AG08396 (cell line): ENCODE measurements at places on chromosomes 4 and X.

GRCh38 chr4:177826973-177827372 lies 384.7 kb upstream of the AGA start:
- DNase-seq, result no peak

- no peak for DNase-seq
Measured at GRCh38 chr4:3513807-3514206, 18.4 kb downstream of the LRPAP1 start.

DNA sequence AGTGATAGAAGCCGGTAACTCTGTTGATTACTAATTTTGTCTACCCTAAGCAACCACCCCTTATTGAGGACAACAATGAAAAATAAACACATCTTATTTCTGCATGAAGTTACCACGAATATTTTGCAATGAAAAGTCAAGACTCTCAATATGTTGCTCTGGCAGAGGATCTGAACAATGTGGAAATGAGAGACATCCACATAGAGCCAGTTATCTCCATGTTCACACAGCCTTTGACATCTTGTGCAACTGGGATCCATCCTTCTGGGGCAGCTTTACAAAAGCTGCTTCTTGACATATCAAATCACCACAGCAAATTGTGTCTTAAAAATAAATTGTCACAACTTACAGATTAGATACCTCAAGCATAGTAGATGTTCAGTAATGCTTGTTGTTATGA lies 10.2 kb downstream of the EDNRA start:
- no peak for DNase-seq

DNA sequence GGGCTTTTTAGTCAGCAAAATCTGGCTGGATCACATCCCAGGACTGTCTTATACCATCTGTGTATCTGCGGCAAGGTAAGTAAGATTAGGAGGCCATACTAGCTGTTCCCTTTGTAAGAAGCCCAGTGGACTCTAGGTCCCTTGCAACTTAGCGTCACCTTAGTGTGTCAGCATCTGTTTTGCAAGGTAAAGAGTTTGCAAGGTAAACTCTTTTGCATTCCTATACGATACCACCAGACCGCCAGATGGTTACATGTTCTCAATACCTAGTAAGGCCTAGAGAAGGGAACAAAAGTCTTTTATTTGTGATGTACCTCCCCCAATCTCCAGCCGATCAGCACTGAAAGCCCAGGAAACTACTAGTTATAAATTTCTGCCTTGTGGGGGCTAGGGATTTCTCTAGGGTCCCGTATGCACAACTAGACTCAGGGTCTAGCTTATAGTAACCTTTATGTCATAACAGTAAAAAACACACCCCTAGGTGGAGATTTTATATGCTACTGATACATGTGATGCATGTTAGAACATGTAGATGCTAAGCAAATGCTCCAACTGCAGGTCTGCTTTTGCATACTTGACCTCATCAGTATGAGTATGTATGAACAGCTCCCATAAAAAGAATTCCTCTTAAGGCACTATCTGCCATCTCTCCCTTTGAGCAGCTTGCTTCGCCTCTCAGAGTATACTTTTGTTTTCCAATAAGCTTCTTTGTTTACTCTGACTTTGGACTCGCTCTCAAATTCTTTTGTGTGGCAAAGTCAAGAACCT lies 78.4 kb downstream of the KCNIP4 start:
- DNase-seq, result no peak

DNA sequence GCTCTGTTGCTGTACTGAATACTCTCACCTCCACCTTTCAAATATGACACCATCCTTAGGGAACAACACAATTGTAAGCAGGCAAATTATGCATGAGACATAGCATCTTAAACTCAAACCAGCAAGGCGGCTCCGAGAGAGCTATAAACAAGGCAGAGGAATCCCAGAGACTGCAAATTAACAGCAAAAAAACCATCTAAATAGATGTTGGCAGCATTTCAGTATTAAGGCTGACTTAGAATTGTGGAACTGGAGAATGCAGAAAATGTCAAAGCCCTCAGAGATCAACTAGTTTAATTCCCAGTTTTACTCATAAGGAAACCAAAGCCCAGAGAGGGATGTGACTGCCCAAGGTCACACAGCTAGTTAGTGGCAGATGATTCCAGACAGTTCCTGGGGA lies 37.2 kb upstream of the SPANXC start:
- DNase-seq, result no peak

DNA sequence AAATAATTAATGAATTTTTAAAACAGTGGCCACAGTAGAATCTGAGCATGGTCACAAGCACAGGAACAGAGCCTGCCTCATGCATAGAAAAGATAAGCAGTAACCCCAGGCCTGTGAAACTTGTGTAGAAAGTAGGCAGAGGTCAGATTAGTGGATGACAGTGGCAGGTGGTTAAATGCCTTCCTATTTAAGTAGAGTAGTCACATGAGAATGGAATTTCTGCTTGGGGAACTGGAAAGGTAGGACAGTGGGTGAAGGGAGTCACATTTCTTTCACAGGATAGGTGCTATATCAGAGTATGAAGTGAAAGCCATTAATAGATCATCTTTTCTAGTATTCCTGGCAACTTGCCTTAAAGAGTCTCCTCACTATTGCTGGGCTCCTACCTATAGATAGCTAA lies 34.9 kb upstream of the ASB12 start:
- no peak for DNase-seq

- no peak for DNase-seq
Measured at GRCh38 chr4:124032035-124032434, 635.4 kb downstream of the SPRY1 start.

GRCh38 chr4:121243485-121243884 lies 79.4 kb upstream of the TNIP3 start:
- no peak for DNase-seq

- DNase-seq, result no peak
Measured at GRCh38 chr4:10737337-10737736, 52.8 kb upstream of the CLNK start.

- no peak for DNase-seq
Measured at GRCh38 chrX:13023567-13023966, 20.9 kb downstream of the FAM9C start.

- DNase-seq, result no peak
Measured at GRCh38 chrX:29407357-29407756, 808.0 kb upstream of the MAGEB2 start.

DNA sequence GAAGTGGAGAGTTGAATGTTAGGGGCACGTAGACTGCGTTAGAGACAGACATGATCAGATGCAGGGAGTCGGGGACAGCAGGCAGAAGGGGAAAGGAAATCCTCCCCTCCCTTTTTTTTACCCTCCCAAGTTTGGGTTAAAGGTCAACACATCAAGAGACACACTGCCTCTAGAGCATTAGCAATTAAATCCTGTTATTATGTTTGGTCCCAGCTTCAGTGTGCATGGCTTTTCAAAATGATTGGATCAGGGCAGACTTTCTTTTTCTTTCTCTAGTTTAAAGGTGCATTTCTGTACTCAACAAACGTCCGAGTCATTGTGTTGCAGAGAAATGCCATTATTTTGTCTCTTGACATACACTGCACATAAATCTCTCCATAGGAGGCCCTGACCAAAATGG lies 63.9 kb downstream of the USP26 start:
- DNase-seq, result no peak

- no peak for DNase-seq
Measured at GRCh38 chrX:110218591-110218990, 99.3 kb downstream of the AMMECR1 start.

DNA sequence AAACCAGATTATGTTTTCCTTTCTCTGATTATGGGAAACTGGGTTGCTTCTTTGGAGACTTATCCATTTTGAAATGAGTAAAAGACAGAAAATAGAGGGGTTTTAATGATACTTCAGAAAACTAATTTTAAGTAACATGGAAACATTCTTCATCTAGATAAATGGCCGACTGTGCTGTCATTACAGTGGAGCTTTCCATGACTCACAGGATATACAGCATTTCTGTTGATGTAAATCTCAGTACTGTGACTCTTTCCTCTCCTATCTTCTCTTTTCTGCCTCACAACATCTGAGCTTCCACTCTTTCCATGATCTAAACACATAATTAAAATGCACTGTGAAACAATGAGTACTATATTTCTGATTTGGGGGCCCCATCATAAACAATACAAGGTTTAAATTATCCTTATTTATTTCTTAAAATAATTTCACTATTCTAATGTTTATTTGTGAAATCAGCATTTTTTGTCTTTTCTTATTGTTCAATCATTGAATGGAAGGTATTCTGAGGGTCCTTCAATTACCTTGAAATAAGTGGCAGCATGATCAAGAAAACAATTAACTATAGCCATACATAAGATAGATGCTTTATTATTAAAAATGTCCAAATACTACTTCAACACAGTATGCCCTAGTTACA lies 19.3 kb downstream of the SEC24D start:
- no peak for DNase-seq

- DNase-seq, result peak; percentile 70
Measured at GRCh38 chrX:109886122-109886761, 116.7 kb upstream of the TMEM164 start.

DNA sequence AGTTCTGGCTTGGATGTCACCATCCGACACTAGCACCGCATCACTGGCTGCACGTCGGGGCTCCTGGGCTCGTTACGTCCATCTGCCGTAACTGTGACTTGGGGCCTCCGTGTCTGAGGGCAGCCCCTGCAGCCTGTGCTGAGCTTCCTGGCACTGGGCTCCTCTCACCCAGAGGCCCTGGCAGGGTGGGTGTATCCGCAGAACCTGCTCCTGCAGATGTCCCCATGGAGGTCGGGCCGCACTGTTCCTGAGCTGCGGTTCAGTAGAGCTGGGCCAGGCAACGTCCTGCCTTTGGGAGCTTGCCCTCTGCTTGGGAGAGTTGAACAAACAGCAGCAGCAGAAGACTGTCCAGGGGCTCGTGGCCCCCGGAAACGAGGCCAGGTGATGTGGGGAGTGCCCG lies 71.4 kb downstream of the RGS12 start:
- DNase-seq, result no peak

- DNase-seq, result no peak
Measured at GRCh38 chrX:2266445-2267349, 234.1 kb downstream of the DHRSX start.

GRCh38 chr4:17780501-17781299 lies 721 bp downstream of the FAM184B start:
- peak; percentile 28 for DNase-seq

GRCh38 chr4:48396043-48396442 lies 54.7 kb downstream of the SLAIN2 start:
- no peak for DNase-seq

GRCh38 chrX:119573840-119574393 lies 446 bp upstream of the UBE2A start:
- DNase-seq, result peak; percentile 56

DNA sequence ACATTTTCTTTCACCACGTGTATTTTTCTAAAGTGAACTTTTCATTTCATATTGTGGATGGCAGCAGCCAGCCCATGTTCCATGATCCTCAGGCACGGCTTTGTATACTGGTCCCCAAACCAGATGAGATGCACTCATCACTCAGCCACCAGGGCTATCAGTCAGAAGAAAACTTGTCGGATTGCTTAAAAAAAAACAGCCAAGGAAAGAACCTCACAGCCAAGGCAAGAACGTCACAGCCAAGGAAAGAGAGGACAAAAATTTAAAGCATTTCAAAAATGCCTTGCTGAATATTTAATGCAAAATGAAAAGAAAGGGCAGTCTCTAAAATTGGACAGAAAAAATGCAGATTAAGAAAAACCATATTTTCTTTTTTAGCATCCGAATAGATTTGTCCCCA lies 333.3 kb downstream of the PDGFC start:
- peak; percentile 36 for DNase-seq

- DNase-seq, result no peak
Measured at GRCh38 chrX:154419189-154419588, 7.8 kb downstream of the TAFAZZIN start.

- DNase-seq, result no peak
Measured at GRCh38 chrX:110462957-110463356, 104.3 kb downstream of the RTL9 start.

- no peak for DNase-seq
Measured at GRCh38 chr4:38009421-38009820, 49.2 kb downstream of the PTTG2 start.

- DNase-seq, result no peak
Measured at GRCh38 chr4:127214931-127215330, 417.8 kb upstream of the INTU start.

DNA sequence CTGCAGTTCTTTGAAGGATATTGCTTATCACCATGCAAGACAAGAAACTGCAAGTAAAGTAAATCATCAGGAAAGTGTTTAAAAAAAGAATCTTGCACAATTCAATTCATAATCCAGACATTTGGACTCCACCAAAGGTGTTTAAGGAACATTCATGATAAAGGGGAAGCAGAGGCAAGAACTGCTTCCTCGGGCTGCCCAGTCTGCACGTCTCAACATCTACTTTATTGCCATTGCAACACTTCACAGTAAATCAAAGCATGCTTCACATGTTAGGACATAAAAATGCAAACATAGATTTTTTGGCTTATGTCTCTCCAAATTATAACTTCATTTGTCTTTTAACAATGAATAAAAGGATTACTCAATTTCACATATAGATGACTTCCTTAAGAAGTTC lies 42.5 kb downstream of the MID1 start:
- DNase-seq, result no peak

DNA sequence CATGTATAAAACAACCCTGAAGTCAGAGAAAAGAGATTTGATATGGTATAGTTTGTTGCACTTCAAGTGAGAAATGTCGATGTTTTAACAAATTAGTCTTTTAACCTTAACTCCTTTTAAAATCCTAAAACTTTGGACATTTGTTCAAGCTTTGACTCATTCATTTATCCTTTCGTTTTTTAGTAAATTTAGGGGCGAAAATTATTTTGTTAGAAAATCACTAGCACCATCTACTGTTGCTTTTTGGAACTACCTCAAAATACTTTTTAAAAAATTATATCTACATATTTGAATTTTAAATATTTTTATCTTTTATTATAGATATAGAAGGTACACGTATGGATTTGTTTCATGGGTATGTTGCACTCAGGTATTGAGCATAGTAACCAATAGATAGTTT lies 165.1 kb upstream of the POF1B start:
- DNase-seq, result peak; percentile 2

- no peak for DNase-seq
Measured at GRCh38 chr4:47050761-47051725, 19.7 kb downstream of the GABRB1 start.

GRCh38 chr4:78370631-78371372 lies 180.8 kb upstream of the ANXA3 start:
- no peak for DNase-seq

DNA sequence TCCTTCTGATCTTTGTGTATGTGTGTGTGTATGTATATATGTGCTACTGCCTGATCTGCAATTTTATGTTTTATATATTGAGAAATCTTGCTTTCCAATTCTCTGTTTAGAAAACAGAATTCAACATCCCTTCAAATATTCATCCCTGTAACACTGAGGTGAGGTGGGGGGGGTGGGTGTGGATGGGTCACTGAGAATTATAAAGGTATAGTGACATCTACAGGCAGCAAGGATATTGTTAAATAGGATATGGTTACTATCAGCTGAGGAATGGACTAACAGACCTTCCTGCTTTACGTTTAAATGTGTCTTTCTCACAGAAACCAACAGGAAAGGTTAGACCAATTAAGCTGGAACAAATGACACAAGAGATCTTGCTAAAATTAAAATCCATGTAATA lies 19.0 kb upstream of the MAGEB2 start:
- peak; percentile 10 for DNase-seq
